ENCODE measurements at places on chromosomes 4 and X.

DNA sequence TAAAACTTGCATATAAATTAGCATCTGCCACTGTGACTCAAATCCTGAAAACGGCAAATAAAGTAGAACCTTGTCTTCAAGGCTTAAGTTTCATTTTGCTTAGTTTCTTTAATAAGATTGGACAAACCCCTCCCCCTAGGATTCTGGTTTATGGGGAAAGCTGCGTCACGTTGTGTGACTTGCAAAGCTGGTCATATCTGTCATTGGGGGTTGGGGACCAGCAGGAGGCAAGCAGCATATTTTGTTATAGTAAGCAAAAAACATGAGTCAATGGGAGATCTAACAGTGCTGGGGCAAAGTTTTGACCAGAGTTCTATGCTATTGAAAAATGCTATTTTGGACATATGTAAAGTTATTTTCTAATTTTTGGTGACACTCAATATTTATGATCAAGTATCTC is 407.3 kb downstream of the PCDH18 start:
- H3K36me3 ChIP-seq = no peaks in the 10 kb centered on the region
- H3K4me3 ChIP-seq = no peak overlapping the region
- no peaks in the 10 kb centered on the region for H3K4me1 ChIP-seq
- no peak for DNase-seq
- H3K27ac ChIP-seq = no peak overlapping the region

DNA sequence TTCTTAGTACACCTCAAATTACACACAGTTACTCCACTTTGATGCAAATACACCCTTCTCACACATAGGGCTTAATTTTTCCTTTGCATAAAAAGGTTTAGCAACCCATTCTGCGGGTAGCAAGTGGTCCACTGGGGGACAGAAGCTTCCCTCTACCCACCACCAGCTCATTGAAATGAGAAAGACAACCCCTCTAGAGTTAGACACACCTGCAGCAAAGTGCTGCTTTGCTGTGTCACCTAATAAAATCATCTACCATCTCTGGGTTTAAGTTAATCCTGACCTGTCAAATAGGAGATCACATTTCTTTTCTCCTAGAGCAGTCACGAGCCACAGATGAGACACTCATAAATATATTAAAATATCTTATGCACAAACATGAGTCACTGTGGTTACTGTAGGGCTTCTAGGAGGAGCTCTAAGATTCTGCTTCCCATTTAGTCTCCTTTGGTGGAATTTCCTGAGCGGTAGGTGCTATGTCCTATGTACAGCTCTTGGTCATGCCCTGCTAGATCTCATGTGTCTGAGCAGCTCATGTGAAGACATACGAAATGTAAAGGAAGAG is 11.9 kb downstream of the BMX start:
- H3K4me3 ChIP-seq = no peak overlapping the region
- H3K27me3 ChIP-seq = no peaks in the 10 kb centered on the region
- no peaks in the 10 kb centered on the region for H3K4me1 ChIP-seq
- no peaks in the 10 kb centered on the region for H3K36me3 ChIP-seq
- no peak for DNase-seq

DNA sequence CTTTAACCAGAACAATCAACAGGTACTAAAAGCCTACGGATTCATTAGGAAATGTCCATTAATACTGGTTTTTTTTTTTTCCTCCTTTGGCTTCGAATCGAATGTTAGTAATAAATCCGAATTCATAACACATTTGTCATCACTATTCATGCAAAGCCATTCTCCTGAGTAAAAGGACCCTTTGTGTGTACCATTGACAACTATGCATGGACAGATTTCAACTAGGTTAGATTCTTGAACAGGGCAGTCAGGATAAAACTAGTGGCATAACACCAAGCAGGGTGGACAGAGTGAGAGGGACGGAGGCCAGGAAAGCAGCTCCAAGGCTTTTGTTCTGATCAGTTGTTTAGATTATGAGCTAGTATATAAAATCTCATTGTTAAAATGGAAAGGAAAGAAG is 1722.0 kb upstream of the TENM3 start:
- no peak overlapping the region for H3K27ac ChIP-seq
- H3K4me3 ChIP-seq = no peak overlapping the region
- H3K36me3 ChIP-seq = no peaks in the 10 kb centered on the region
- no peaks in the 10 kb centered on the region for H3K27me3 ChIP-seq
- H3K4me1 ChIP-seq = no peaks in the 10 kb centered on the region

GRCh38 chr4:42302348-42302747 is 94.9 kb upstream of the SHISA3 start:
- no peaks in the 10 kb centered on the region for H3K27me3 ChIP-seq
- no peaks in the 10 kb centered on the region for H3K4me1 ChIP-seq
- no peaks in the 10 kb centered on the region for H3K36me3 ChIP-seq
- no peak overlapping the region for H3K27ac ChIP-seq
- no peak overlapping the region for H3K4me3 ChIP-seq
- no peak for DNase-seq

DNA sequence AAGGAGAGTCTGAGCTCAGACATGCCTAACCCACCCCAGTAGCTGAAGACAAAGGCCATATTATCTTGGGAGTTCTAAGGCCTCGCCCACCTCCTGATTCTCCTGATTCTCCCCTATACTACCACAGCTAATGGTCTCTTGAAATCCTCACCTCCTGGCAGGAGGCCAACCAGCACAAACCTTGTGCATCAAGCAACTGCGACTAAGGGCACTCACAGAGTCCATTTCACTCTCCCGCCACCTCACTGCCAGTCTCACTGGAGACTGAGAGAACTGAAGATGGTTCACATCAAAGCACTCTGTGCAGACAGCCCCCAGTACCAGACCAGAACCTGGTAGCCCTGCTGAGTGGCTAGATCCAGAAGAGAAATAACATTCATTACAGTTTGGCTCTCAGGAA is 102.1 kb upstream of the KLF8 start:
- H3K36me3 ChIP-seq = no peaks in the 10 kb centered on the region
- DNase-seq = no peak
- no peak overlapping the region for H3K4me3 ChIP-seq
- no peak overlapping the region for H3K27ac ChIP-seq
